ENCODE measurements at places on chromosomes 7 and 10.

GRCh38 chr7:149085866-149086265 is 4.7 kb downstream of the ZNF786 start:
- no peak for DNase-seq
- H3K27ac ChIP-seq = no peak overlapping the region
- H3K4me3 ChIP-seq = no peak overlapping the region
- no peaks in the 10 kb centered on the region for H3K36me3 ChIP-seq

- H3K36me3 ChIP-seq = no peaks in the 10 kb centered on the region
- H3K27ac ChIP-seq = no peak overlapping the region
- no peak for DNase-seq
- no peaks in the 10 kb centered on the region for H3K4me1 ChIP-seq
Measured at GRCh38 chr7:309586-310228, 19.7 kb downstream of the FOXL3 start.

- no peak overlapping the region for H3K27ac ChIP-seq
- peaks cover 36% of the 10 kb centered on the region for H3K27me3 ChIP-seq
- no peaks in the 10 kb centered on the region for H3K36me3 ChIP-seq
- no peak for DNase-seq
- no peak overlapping the region for H3K4me3 ChIP-seq
- no peaks in the 10 kb centered on the region for H3K4me1 ChIP-seq
Measured at GRCh38 chr10:1172256-1172984, 116.2 kb downstream of the WDR37 start.

GRCh38 chr7:128370491-128370890 is 9.0 kb upstream of the PRRT4 start:
- no peaks in the 10 kb centered on the region for H3K36me3 ChIP-seq
- no peak overlapping the region for H3K4me3 ChIP-seq
- no peak for DNase-seq
- H3K27me3 ChIP-seq = peaks cover 14% of the 10 kb centered on the region
- H3K4me1 ChIP-seq = no peaks in the 10 kb centered on the region

- no peak for DNase-seq
- H3K36me3 ChIP-seq = no peaks in the 10 kb centered on the region
- no peaks in the 10 kb centered on the region for H3K4me1 ChIP-seq
- no peak overlapping the region for H3K4me3 ChIP-seq
Measured at GRCh38 chr7:83791737-83792136, 142.8 kb upstream of the SEMA3E start.

GRCh38 chr10:126417220-126417825 is 29.0 kb upstream of the ADAM12 start:
- no peak for DNase-seq
- no peak overlapping the region for H3K27ac ChIP-seq
- no peaks in the 10 kb centered on the region for H3K27me3 ChIP-seq
- H3K36me3 ChIP-seq = no peaks in the 10 kb centered on the region
- no peak overlapping the region for H3K4me3 ChIP-seq

- no peaks in the 10 kb centered on the region for H3K36me3 ChIP-seq
- no peak for DNase-seq
- no peaks in the 10 kb centered on the region for H3K27me3 ChIP-seq
- H3K27ac ChIP-seq = no peak overlapping the region
- H3K4me1 ChIP-seq = no peaks in the 10 kb centered on the region
Measured at GRCh38 chr7:14637968-14638367, 264.6 kb downstream of the DGKB start.

DNA sequence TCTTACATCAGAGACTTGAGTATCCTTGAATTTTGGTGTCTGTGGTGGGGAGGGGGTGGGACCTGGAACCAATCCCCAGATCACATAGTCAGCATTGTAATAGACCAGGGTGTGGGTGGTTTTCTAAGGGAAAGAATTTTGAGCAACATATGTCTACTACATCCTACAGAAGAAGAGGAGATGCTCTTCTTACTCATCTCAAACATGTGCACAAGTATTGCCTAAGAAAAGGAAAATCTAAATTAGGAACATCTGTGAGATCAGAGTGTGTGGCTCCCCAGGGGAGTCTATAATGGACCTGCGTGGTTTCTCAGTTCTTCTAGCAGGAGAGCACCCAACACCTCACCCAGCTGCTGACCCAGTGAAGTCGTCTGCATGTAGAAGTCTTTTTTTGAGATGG is 148.8 kb downstream of the CCDC3 start:
- H3K4me3 ChIP-seq = no peak overlapping the region
- H3K27ac ChIP-seq = no peak overlapping the region
- no peaks in the 10 kb centered on the region for H3K36me3 ChIP-seq
- no peak for DNase-seq

- no peak overlapping the region for H3K4me3 ChIP-seq
- no peaks in the 10 kb centered on the region for H3K27me3 ChIP-seq
- no peaks in the 10 kb centered on the region for H3K4me1 ChIP-seq
- no peak for DNase-seq
Measured at GRCh38 chr7:87001214-87001613, 58.2 kb downstream of the ELAPOR2 start.

- H3K27ac ChIP-seq = no peak overlapping the region
- no peaks in the 10 kb centered on the region for H3K27me3 ChIP-seq
- DNase-seq = no peak
- H3K36me3 ChIP-seq = no peaks in the 10 kb centered on the region
Measured at GRCh38 chr10:73106301-73106700, 4.0 kb upstream of the NUDT13 start.

GRCh38 chr7:23544913-23545354 is 13.2 kb upstream of the TRA2A start:
- peaks cover 6% of the 10 kb centered on the region for H3K4me1 ChIP-seq
- no peak overlapping the region for H3K27ac ChIP-seq
- H3K27me3 ChIP-seq = no peaks in the 10 kb centered on the region
- no peak for DNase-seq
- no peaks in the 10 kb centered on the region for H3K36me3 ChIP-seq
- no peak overlapping the region for H3K4me3 ChIP-seq

DNA sequence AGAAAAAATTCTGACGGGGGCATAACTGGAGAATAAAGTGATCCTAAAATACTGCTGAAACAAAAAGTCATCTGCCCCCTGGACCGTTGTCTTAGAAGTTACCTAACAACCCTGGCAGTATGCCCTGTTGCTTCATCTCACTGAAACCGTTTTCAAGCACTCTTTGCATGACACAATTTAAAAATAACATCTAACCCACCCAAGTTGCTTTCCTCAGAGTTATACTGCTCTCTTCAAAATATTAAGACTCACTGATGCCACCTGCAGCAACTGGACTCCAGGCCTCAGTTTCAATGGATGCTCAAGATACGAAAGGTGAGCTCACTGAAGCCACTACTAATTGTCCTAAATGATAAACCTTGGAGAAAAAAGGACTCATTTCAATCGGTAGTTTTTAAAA is 57.4 kb downstream of the CDK6 start:
- no peaks in the 10 kb centered on the region for H3K27me3 ChIP-seq
- no peak overlapping the region for H3K27ac ChIP-seq
- peaks cover 3% of the 10 kb centered on the region for H3K4me1 ChIP-seq
- H3K36me3 ChIP-seq = no peaks in the 10 kb centered on the region
- no peak overlapping the region for H3K4me3 ChIP-seq

DNA sequence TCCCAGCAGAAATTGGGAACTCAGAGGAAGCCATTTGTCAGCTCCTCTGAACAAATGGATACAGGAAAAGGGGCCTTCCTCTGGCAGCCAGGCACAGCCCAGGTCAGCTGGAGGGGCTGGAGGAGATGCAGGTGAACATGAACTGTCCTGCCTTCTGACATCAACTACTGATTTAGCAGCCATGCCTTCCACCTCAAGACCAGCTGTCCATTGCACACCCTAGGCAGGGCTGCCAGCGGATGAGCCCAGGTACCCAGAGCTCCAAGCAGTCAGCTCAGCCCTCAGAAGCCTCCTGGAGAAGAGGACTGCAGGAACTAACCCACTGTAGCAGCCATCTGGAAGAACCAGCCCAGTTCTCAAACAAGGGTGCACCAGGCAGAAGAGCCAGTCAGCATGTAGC is 44.1 kb upstream of the GDF10 start:
- no peak overlapping the region for H3K27ac ChIP-seq
- no peaks in the 10 kb centered on the region for H3K27me3 ChIP-seq
- peaks cover 37% of the 10 kb centered on the region for H3K4me1 ChIP-seq
- no peak for DNase-seq

GRCh38 chr7:22594020-22594419 is 94.0 kb upstream of the STEAP1B start:
- DNase-seq = no peak
- H3K4me1 ChIP-seq = no peaks in the 10 kb centered on the region
- H3K27me3 ChIP-seq = no peaks in the 10 kb centered on the region

DNA sequence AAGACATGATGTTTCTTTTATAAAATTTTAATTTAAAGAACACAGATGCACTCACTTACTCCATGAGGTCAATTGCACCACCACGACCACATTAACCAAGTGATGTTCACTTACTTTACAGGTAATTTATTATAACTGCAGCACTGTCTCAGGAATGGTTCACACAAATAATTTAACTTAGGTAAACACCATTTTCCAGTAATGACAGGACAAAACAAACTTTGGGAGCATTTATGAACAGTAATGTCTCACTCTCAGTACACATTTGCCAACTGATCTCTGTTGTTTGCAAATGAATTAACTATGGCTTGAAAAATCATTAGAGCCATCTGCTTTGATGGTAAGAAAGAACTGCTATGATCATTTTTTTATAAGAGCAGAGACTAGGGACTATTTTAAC is 150.4 kb downstream of the ETV1 start:
- no peaks in the 10 kb centered on the region for H3K27me3 ChIP-seq
- H3K4me3 ChIP-seq = no peak overlapping the region
- DNase-seq = no peak
- no peaks in the 10 kb centered on the region for H3K36me3 ChIP-seq

GRCh38 chr7:16430133-16430532 is 8.8 kb upstream of the CRPPA start:
- H3K4me3 ChIP-seq = no peak overlapping the region
- H3K27me3 ChIP-seq = no peaks in the 10 kb centered on the region
- H3K27ac ChIP-seq = no peak overlapping the region
- H3K36me3 ChIP-seq = no peaks in the 10 kb centered on the region
- H3K4me1 ChIP-seq = no peaks in the 10 kb centered on the region

DNA sequence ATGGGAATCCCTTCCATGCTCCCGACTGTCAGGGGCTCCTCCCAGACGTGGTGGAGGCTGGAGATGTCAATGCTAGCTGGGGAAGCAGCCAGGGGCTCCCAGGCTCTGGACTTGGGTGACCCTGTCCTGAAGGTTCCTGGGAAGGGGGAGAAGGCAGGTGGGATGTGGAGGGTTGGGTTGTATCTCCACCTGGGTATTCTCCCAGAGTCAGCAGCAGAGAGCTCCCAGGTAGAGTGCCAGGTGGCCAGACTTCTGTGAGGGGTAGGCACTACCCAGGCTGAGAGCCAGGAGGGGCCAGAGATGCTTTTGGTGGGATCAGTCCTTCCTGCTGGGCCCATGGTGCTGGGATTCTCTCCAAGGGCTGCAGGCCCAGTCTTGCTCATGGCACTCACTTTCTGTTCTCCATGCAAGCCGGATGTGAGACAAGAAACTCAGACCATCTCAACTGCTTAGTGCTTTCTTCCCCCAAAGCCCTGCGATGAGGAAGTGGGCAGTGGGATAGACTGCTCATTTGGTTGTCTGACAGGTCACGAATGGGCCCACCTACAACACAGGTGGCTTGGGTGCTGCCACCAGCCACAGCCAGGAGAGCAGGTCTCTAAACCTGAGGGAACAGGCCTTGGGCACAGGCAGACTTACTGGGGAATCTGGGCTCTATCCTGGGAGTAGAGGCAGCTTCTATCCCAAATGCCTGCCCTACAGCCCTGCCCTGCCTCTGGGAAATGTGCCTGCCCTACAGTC is 52.5 kb upstream of the CAMK2B start:
- peaks cover 2% of the 10 kb centered on the region for H3K27me3 ChIP-seq
- no peaks in the 10 kb centered on the region for H3K4me1 ChIP-seq
- no peak overlapping the region for H3K4me3 ChIP-seq
- no peak for DNase-seq

DNA sequence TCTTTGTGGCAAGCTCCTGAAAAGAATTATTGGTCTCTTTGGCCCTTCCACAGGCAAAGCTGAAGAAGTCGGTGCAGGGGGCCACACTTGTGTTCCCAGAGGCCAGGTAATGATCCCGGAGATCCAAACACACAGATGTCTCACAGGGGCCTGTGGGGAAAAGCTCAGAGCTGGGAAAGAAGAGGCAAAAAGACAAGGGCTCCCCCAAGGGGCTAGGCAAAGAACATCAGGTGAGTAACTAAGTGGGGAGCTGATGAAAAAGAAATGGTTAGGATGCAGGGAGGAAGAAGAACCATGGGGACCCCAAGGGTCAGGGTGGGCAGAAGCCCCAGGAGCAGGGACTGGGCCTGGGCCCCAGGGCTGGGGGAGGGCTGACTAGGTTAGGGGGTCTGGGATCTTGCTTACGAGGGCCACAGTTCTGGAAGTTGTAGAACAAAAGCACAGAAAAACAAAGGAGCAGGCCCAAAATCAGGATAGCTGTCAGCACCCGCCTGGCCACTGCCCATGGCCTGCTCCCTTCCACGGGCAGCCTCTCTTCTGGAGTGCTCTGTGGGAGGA is 1.1 kb downstream of the KEL start:
- no peak overlapping the region for H3K4me3 ChIP-seq
- H3K27me3 ChIP-seq = no peaks in the 10 kb centered on the region
- H3K4me1 ChIP-seq = no peaks in the 10 kb centered on the region
- H3K27ac ChIP-seq = no peak overlapping the region
- H3K36me3 ChIP-seq = no peaks in the 10 kb centered on the region
- no peak for DNase-seq

GRCh38 chr10:101267290-101267680 is 38.0 kb upstream of the LBX1 start:
- H3K4me3 ChIP-seq = no peak overlapping the region

- no peak overlapping the region for H3K4me3 ChIP-seq
- H3K4me1 ChIP-seq = no peaks in the 10 kb centered on the region
- no peak for DNase-seq
- no peaks in the 10 kb centered on the region for H3K36me3 ChIP-seq
Measured at GRCh38 chr10:59618666-59619065, 91.0 kb downstream of the SLC16A9 start.

DNA sequence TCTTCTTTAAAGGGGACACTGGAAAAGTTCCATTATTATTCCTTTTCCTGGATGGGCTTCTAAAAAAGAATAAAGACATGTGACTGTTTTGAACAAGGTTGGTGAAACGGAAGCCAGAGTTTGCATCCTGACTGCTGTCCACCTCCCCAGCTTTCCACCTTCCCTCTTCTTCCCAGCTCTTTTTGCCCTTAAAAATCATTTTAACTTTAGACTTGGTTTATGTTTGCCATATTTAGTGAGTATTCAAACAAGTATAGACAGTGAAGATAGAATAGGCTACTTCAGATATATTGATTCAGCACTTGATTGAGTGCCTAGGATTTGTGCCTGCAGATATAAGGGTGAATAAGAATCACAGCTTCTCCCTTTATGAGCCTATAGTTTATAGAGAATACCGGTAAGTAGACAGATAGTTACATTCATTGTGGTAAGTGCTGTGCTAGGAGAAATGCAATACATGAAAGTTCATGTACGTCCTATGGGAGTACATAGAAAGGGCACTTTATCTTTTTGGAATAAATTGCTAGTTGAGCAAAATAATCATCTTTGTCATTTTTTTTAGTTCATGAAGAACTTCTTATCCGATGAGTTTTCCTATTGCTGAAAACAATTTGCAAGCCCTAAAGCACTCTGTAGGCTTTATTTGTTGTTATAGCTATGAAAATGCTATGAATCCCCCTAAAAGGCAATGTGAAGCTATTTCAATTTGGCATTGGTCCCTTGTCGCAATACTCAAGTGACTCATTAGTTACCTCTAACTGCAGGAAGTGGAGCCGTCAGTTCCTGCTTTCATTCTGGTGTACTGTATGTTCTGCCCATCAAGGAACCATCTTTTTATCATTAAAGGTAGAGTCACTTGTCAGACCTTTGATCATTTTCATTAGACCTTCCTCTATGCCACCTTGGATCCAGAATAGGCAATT is 57.2 kb upstream of the STRIP2 start:
- no peak overlapping the region for H3K27ac ChIP-seq
- peak; percentile 4 for DNase-seq
- H3K4me3 ChIP-seq = no peak overlapping the region
- H3K36me3 ChIP-seq = peaks cover 11% of the 10 kb centered on the region
